Neural crest cell (in vitro differentiated cells): ENCODE measurements at places on chromosomes 5 and 9.

- H3K4me3 ChIP-seq = no peak overlapping the region
- DNase-seq = no peak
- peaks cover 6% of the 10 kb centered on the region for H3K27me3 ChIP-seq
- no peaks in the 10 kb centered on the region for H3K36me3 ChIP-seq
- H3K4me1 ChIP-seq = no peaks in the 10 kb centered on the region
These were observed 82.8 kb downstream of the SLIT3 start for GRCh38 chr5:169218176-169218575.

GRCh38 chr9:77779010-77779409 is 130.9 kb upstream of the GNA14 start:
- no peak overlapping the region for H3K27ac ChIP-seq
- no peaks in the 10 kb centered on the region for H3K4me1 ChIP-seq
- H3K27me3 ChIP-seq = no peaks in the 10 kb centered on the region
- H3K36me3 ChIP-seq = peaks cover 49% of the 10 kb centered on the region
- no peak overlapping the region for H3K4me3 ChIP-seq

DNA sequence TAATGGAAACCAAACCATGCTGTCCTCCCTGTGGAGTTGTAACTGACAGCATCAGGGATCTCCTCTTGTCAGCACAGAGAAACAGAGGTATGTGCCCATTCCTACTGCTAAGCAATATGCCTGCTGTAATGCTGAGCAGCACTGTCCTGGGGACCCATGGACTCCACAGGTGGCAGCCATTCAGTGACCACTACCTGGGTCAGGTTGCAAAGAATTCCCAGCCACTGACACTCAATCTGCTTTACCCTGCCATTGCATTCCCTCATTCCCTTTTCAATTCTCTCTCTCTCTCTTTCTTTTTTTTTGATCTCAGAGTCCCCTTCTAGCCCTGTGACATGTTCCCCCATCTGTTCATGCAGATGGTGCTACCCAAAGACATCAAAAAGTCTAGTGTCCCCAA is 104.1 kb downstream of the GABRB2 start:
- DNase-seq = no peak
- no peak overlapping the region for H3K4me3 ChIP-seq
- no peak overlapping the region for H3K27ac ChIP-seq
- peaks cover 4% of the 10 kb centered on the region for H3K27me3 ChIP-seq
- no peaks in the 10 kb centered on the region for H3K4me1 ChIP-seq

DNA sequence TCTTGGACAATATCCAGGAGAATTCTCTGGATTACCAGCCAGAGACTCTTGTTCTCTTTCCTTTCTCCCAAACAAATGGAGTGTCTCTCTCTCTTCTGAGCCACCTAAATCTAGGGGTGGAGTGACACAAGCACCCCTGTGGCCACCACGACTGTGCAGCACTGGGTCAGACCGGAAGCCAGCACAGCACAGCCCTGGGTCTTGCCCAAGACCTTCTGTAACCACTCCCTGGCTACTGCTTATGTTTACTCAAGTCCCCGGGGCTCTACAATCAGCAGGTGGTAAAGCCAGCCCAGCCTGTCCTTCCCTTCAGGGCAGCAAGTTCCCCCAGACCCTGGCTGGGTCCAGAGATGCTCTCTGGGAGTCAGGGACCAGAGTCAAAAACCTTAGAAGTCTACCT is 110.0 kb upstream of the TUT7 start:
- no peaks in the 10 kb centered on the region for H3K27me3 ChIP-seq
- H3K27ac ChIP-seq = no peak overlapping the region
- no peaks in the 10 kb centered on the region for H3K36me3 ChIP-seq
- peaks cover 7% of the 10 kb centered on the region for H3K4me1 ChIP-seq
- no peak for DNase-seq
- no peak overlapping the region for H3K4me3 ChIP-seq

- DNase-seq = no peak
- no peak overlapping the region for H3K27ac ChIP-seq
- H3K27me3 ChIP-seq = no peaks in the 10 kb centered on the region
- no peaks in the 10 kb centered on the region for H3K4me1 ChIP-seq
- no peak overlapping the region for H3K4me3 ChIP-seq
These were observed 335.3 kb downstream of the DIRAS2 start for GRCh38 chr9:90307167-90307833.

DNA sequence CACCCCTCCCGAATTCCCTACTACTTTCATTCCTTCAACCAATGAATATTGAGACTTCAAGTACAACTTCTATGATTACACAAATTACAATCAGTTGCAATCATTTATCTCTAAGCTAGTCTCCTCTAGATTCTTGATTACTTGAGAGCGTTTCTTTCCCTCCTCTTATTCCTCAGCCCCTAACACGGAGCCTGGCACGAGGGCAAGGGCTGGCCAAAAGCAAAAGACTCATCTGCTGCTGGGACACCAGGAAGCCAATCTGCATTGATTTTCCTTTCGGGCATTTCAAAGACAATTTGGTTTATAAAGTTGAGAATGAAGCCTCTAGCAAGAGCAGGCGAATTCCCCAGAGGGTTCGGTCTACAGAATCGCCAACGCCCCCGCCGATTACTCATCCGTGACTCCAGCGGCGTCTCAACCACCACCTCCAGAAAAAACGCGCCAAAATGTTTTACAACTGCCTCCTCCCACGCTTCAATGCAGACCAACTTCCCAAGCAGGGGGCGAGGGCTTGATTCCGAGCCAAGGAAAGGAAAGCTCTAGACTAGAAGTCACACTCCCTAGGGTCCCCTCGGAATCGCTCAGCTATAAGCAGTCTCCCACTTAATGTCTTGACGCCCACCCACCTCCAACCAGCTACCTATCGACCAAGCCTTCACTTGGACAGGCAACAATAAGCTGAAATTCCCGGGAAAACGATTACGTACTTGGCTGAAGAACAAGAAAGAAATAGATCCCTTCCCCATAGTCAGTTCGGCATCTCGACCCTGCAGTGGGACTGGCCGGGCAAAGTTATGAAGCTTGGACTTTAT is 1.5 kb downstream of the PCSK1 start:
- H3K4me1 ChIP-seq = peaks cover 35% of the 10 kb centered on the region
- no peak for DNase-seq
- H3K36me3 ChIP-seq = no peaks in the 10 kb centered on the region
- H3K27ac ChIP-seq = no peak overlapping the region

- peak overlapping the region; percentile 75 for H3K4me3 ChIP-seq
- H3K4me1 ChIP-seq = peaks cover 84% of the 10 kb centered on the region
- peaks cover 12% of the 10 kb centered on the region for H3K36me3 ChIP-seq
- no peak for DNase-seq
- H3K27me3 ChIP-seq = peaks cover 5% of the 10 kb centered on the region
These were observed 226.5 kb downstream of the FANCC start for GRCh38 chr9:95090871-95091577.

GRCh38 chr5:115770466-115770865 is 46.0 kb downstream of the CDO1 start:
- H3K4me1 ChIP-seq = peaks cover 16% of the 10 kb centered on the region
- H3K27me3 ChIP-seq = no peaks in the 10 kb centered on the region
- DNase-seq = no peak
- H3K27ac ChIP-seq = no peak overlapping the region
- H3K4me3 ChIP-seq = no peak overlapping the region

DNA sequence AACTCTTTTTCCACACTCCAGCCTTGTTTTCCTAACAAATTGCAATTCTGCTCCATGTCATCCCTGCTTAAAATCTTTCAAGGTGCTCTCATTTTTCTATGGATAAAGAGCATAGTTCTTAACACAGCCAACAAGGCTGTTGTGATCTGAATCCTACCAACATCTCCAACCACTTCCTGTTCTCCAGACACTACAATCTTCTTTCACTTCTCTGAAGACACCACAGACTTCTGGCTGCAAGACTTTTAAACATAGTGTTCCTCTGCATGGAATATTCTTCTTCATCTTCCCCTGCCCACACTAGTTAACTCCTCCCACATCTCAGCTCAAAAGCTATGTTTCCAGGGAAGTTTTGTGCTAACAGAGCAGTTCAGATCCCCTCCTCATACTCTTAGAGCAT is 404.8 kb downstream of the MAN2A1 start:
- no peak for DNase-seq
- H3K27ac ChIP-seq = no peak overlapping the region
- H3K27me3 ChIP-seq = no peaks in the 10 kb centered on the region
- H3K4me1 ChIP-seq = no peaks in the 10 kb centered on the region

GRCh38 chr5:14777932-14778791 is 93.4 kb downstream of the ANKH start:
- H3K27me3 ChIP-seq = no peaks in the 10 kb centered on the region
- no peak overlapping the region for H3K4me3 ChIP-seq
- DNase-seq = no peak
- peaks cover 5% of the 10 kb centered on the region for H3K36me3 ChIP-seq

GRCh38 chr5:39294736-39295135 is 69.6 kb downstream of the C9 start:
- no peaks in the 10 kb centered on the region for H3K36me3 ChIP-seq
- H3K27ac ChIP-seq = no peak overlapping the region
- H3K27me3 ChIP-seq = no peaks in the 10 kb centered on the region
- DNase-seq = no peak

GRCh38 chr9:127680226-127680625 is 26.6 kb upstream of the CFAP157 start:
- no peaks in the 10 kb centered on the region for H3K4me1 ChIP-seq
- H3K27ac ChIP-seq = peak overlapping the region; percentile 58
- H3K4me3 ChIP-seq = no peak overlapping the region
- H3K36me3 ChIP-seq = peaks cover 2% of the 10 kb centered on the region
- no peak for DNase-seq
- no peaks in the 10 kb centered on the region for H3K27me3 ChIP-seq

DNA sequence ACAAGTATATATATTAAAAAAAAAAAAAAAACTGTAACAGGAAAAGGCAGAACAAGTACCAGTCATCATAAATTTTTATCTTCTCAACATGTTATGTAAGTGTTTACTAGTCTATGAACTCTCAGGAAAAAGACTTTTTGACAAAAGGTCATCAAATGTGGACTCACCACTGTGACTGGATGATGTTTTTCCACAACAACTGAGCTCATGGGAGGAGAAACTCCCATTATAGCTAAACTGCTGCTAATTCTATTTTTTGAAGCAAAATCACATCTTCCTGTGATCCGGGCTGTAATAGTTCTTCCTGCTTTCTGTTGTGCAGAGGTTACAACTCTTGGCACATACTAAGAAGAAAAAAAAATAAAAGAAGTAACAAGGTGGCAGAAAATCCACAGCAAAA is 39.6 kb downstream of the POC5 start:
- no peak for DNase-seq
- no peak overlapping the region for H3K27ac ChIP-seq
- H3K4me3 ChIP-seq = no peak overlapping the region
- no peaks in the 10 kb centered on the region for H3K27me3 ChIP-seq
- H3K36me3 ChIP-seq = no peaks in the 10 kb centered on the region

- no peaks in the 10 kb centered on the region for H3K27me3 ChIP-seq
- H3K4me1 ChIP-seq = peaks cover 10% of the 10 kb centered on the region
- H3K4me3 ChIP-seq = no peak overlapping the region
- no peak for DNase-seq
These were observed 230.9 kb downstream of the FAM114A2 start for GRCh38 chr5:153807801-153808200.

GRCh38 chr5:34698754-34699153 is 42.6 kb downstream of the RAI14 start:
- H3K36me3 ChIP-seq = no peaks in the 10 kb centered on the region
- H3K4me1 ChIP-seq = peaks cover 13% of the 10 kb centered on the region
- DNase-seq = no peak

- no peak overlapping the region for H3K27ac ChIP-seq
- no peak for DNase-seq
- H3K36me3 ChIP-seq = no peaks in the 10 kb centered on the region
- H3K4me1 ChIP-seq = peaks cover 8% of the 10 kb centered on the region
These were observed 10.9 kb downstream of the SNCAIP start for GRCh38 chr5:122322801-122323548.

- DNase-seq = no peak
- H3K36me3 ChIP-seq = peaks cover 68% of the 10 kb centered on the region
- H3K4me1 ChIP-seq = no peaks in the 10 kb centered on the region
- H3K27ac ChIP-seq = no peak overlapping the region
- no peak overlapping the region for H3K4me3 ChIP-seq
- no peaks in the 10 kb centered on the region for H3K27me3 ChIP-seq
These were observed 1.8 kb downstream of the PCDHA7 start for GRCh38 chr5:140835622-140836510.
